Right lung (tissue), 10 donors: ENCODE measurements at places on chromosomes 2 and 18.
A peak's percentile ranks its signal among the peaks of the same experiment; 100 is the strongest.

DNA sequence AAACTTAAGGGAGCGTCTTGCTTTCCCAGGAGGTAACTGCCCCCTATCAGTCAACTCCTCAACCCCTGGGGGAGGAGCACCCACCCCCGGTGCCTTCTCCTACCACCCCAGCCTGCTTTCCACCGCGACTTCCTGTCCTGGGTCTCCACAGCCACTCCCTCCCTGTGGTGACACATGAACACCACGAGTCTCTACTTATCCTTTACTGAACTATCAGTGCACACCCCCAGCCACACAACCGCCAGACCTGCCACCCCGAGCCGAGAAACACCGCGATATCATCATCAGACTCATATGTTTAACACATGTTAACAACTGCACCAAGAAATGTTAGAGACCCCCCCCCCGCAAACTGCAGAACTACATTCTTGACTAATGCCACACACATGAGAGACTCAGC, 43.3 kb downstream of the LONRF2 start:
- DNase-seq, result no peak

DNA sequence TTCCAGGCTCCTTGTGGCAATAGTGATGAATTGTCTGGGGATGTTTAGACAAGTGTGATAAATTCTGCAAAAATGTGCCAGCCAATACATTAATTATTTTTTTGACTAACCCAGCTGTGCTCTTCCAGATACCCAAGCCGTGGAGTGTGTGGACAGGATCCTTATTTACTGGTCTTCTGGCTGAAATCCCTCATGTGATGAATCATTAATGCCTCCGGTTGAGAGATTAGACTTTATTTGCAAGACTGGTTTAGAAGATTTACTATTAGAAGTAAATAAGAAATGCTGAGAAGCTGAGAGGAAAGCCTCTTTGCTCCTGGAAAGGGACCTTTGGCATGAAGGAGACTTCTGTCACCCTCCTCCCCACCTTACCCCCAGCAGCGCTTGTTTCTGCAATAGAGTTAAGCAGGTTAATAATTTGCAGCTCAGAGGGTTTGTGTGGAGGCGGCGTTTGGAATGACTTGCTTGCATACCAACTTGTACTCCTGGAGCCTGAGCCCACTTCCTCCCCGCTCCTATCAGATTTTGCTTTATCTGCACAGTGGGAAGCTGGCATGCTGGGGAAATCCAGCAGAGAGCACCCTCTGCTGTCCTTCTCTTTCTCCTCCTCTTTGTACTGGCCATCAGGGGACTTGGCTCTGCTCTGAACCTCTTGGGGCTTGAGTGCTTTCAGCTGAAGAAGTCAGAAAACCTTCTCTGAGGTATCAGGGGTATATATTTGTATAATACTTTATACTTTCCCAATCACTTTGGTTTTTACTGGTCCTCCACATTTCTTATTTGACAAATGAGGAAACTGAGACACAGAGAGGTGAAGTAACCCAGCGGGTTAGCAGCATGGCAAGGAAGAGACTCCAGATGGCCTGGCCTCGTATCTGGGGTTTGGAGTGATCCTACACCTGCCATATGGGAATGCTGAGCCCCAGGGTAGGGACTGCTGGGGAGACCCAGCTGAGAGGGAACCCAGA, 16.3 kb downstream of the SLC3A1 start:
- DNase-seq, result peak; percentile 60

DNA sequence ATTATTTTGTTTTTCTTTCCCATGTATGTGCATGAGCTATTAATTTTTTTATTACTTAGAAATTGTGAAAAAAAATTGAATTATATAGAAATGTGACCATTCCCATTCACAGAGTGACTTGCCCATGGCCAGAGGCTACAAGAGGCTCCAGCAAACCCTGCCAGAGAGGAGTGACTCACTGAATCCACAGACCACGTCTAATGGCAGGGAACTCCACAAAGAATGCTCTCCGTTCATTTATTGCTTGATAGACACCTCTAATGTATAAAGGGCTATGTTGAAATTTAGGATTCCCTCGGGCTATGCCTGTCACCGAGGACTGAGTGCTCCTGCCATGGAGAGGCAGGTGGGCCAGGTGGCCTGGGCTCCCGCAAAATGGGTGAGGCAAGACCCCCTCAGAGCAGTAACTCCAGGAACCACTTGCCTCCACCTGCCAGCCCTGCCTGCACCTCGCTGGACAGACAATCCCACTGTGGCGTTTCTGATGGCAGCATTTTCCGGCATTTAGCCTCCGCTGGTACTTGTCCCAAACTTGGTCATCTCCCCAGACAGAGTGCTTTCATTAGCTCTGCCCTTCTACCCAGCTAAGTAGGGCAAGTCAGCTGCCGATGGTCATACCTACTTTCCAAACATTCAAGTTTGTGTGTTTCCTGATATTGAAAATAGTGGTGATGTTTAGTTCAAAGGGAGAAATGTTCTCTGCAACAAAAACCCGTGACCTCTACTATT, 200.3 kb downstream of the PRKCE start:
- DNase-seq, result no peak

- DNase-seq, result no peak
These were observed 294.2 kb downstream of the DYSF start for GRCh38 chr2:71747559-71747958.

DNA sequence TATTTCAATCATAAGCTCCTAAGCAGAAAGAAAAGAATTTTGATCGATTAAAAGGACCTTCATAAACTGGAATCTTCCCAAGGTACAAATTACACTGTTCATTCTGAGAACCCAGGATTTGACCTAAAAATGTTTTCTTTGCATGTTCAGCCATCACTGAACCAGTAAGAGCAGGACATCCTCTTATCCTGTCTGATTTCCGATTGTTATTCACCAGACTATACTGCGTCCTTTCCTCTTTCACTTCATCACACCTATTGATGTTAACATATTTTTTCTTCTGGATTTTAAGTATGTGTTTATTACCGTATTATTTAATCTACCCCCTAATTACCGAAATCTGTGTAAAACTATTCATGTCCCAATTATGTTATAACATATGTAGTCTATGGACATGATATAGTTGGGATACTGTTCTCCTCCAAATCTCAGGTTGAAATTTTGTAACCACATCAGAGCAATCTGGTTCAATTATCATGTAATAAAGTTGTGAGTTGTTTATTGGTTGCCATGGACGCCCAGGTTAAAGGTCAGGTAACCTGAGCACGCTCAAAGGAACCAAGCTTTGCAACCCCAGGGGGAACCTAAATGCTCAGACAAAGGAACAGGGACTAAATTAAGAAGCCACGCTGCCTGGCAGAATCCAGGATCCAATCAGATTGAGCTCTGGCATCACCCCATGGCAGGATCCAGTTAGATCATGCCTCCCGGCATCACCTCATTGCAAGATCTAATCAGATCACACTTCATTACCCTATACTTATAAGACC, 11.6 kb upstream of the TBC1D8 start:
- DNase-seq, result no peak

DNA sequence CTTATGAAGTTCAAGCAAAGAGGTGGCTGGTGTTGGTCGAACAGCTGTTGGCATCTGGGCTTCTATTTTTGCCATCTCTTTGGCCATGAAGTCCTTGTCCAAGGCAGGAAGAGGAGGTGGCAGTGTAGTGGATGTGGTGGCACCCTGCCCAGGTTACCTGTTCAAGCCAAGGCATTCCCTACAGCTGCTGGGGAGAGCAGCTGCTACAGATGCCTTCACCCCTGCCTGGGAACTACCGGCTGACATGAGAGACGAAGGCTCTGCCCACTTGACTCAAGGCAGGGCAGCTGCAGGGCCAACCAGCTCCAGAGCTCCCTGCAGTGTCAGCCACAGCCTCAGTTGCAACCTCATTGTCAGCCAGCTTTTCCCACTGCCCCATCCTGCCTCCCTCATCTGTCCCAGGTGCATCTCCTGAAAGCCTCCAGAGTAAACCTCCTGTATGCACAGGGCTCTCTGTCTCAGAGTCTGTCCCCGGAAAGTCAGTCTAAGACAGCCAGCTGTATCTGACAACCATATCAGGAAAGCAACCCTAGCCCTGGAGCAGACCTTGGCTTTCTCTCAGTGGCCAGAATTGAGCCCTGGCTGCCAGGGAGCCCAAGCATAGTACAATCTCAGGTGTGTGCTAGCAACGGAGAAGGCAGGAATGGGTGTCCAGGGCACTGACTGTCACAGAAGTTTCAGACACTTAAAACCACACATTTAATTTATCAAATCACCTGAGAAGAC, 115.9 kb downstream of the RPIA start:
- no peak for DNase-seq

- DNase-seq, result no peak
These were observed 160.4 kb upstream of the PID1 start for GRCh38 chr2:229431327-229431954.
